Kidney glomerular epithelial cell (primary cell): ENCODE measurements at places on chromosomes 6 and 20.

DNA sequence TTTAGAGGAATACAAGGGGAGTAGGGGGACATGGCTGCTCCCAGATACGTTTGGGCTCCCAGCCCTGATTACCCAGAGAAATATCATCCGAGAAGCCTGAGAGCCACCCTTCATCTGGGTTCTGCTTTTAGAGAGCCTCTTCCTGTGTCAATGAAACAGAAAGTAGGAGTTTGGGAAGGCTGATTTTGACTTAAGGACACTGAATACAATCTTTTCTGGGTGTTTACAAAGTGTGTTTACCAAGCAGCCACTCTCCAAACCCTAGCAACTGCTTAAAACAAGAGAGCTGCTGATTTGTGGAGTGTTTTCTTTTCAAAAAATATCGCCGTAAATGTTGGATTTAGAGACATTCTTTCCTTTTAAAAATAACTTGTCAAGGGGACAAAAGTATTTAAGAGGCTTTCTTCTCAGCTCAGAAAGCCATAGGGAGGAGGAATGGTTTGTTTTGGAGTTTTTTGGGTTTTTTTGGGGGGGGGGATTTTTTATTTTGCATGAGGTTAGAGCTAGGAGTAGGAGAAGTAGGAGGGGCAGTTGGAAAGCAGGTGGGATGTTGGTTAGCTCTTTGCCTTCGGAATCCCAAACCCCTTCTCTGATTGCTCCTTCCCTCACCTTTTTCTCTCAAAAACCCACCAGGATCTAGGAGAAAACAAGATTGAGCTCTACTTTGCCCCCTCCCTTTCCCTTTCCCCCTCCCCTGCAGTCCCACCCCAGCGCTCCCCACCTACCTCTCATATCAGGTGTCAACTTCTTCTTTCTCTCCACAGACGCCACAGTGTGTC lies 12.4 kb downstream of the MAFB start:
- no peak for DNase-seq

DNA sequence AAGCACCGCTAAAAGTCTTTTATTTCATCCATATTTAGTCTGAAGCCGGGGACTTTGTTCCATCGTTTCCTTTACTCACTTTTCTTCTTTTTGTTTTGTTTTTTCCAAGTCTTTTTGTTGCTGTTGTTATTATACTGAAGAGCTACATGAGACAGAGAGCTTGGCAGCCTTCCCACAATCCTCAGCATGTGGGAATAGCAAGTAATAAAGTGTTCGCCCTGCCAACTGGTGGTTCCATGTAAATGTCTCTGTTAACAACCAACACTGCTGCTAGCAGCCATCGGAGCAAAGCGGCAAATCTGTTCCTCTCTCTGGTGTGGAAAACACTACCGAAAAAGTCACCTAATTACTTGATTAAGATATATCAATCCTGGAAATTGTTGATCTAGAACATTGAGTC lies 437.8 kb upstream of the ID4 start:
- DNase-seq: no peak

DNA sequence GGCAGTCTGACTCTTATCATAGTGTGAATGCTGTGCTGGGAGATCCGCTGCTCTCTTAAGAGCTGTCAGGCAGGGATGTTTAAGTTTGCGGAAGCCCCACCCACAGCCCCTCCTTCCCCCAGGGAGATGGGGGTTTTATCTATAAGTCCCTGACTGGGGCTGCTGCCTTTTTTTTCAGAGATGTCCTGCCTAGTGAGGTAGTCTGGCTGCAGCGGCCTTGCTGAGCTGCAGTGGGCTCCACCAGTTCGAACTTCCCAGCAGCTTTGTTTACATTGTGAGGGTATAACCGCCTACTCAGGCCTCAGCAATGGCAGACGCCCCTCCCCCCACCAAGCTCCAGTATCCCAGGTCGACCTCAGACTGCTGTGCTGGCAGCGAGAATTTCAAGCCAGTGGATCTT lies 75.7 kb upstream of the UST start:
- DNase-seq: no peak

DNA sequence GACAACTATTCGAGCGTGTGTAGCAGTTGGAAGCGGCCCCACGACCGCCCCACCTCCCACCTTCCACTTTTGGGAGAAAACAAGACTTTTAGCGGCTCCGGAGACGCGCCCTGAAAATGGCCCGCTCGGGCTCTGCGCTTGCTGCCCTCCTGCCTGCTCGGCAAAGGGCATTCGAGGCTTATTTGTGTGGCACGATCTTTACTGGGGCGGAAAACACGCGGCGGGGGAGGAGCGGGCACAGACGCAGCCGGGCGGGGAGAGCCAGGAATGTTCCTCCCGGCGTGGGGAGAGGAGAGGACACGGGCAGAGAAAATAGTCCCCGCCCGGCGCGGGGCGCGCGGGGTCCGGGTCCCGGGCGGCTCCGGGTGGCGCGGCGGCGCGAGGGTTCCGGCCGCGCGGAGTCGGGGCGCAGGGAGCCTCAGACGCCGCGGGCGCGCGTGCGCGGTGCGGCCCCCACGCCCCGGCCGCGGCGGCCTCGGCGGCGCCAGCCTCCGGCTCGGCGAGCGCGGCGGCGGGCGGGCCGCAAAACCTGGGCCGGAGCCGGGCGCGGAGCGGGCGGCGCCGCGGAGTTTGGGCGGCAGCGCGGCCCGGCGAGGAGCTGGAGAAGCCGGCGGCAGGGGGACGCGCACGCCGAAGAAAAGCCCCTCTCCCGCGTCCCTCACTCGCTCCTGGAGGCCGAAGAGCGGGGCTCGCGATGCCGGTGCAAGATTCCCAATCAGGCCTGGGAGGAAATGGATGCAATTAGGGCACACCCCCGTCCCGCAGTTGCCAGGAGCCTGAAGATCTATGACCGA lies 90.0 kb upstream of the ARID1B start:
- DNase-seq: peak; percentile 86

GRCh38 chr20:57433657-57434389 lies 42.6 kb downstream of the RBM38 start:
- DNase-seq: no peak

GRCh38 chr20:62624325-62624690 lies 18.0 kb upstream of the SLCO4A1 start:
- no peak for DNase-seq

GRCh38 chr20:58706975-58707681 lies 14.5 kb downstream of the NPEPL1 start:
- no peak for DNase-seq

DNA sequence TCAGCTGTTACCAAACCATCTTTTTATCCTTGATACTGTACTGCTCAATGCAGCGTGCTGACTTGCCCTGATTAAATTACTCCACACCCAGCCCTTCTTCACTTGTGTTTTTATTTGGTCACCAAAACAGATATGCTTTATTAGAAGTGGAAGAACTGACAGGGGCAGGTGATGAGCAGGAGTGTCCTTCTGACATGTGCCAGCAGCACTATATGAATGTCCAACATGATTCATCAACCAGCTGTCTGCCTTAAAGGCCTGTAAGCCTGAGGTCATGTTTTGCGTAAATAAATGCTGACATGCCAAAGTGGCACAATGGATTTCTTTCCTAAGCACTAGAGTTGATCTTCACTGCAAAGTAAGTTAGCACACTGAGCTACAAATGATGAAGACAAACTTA lies 15.4 kb downstream of the POPDC3 start:
- DNase-seq: no peak

GRCh38 chr6:37922563-37922962 lies 103.0 kb downstream of the ZFAND3 start:
- DNase-seq: no peak

DNA sequence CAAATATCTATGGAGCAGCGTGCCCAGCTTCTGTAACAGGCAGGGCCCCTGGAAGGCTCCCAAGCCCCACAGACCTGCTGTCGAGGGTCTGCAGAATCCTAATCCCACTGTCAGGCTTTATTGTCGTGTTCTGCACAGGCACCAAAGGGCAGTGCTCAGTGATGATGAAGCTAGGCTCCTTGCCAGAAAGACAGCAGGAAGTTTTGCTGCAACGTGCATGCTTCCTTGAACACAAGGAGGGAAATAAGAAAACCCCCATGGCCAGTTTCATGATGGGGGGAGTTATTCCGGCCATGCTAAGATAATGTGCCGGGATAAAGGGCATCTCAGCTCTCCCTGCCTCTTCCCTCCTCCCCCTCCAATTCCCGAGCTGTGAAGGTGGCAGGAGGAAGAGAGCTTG lies 109.4 kb upstream of the KCNG1 start:
- no peak for DNase-seq

GRCh38 chr6:38797391-38797790 lies 82.3 kb downstream of the DNAH8 start:
- DNase-seq: peak; percentile 47

DNA sequence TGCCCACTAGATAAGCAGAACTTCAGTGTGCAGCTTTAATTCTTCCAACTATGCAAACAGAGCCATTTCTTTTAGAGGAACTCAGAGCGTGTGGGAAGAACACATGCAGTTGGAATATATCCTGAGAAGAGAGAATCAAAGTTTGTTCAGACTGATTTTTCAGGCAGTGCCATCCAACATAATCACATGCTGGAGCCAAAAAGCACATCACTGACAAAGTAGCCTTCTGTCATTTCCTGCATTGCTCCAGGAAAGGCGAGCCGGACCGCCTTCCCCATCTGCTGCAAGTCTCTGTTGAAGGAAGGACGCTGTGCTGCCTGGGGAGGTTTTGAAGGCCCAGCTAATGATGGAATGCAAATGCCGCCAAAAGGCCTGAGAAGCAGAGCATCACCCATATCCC lies 98.4 kb downstream of the DOK5 start:
- DNase-seq: no peak

DNA sequence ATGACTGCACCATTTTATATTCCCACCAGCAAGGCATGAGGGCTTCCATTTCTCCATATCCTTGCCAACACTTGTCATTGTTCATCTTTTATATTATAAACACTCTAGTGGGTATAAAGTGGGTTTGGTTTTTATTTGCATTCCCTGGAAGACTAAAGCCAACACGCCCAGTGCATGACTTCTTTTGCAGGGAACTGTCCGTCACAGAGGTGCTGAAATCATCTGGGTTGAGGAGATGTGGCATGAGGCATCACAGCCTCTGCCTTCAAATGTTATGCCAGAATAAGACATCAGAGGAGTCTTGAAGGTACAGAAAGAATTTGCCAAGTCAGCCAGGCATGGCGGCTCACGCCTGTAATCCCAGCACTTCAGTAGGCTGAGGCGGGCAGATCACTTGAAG lies 29.9 kb upstream of the FAM210B start:
- peak; percentile 7 for DNase-seq

DNA sequence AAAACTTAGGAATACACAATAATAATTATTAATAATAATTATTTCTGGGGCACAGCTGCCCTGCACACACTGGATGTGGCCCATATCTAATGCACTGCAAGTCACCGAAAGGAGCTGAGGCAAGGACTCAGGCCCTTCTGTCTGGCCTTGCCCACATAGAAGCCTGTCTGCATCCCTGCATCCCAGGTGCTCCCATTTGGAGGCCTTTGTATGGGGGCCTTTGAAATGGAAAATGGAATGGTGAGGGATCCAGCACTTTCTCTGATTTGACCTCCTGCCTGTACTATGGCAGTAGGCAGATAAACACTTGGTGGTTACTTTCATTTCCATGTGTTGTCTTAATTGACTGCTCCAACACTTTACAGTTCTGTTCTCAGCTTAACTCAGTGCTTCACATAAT lies 75.7 kb upstream of the PTCHD4 start:
- DNase-seq: no peak

GRCh38 chr6:82872185-82872584 lies 193.5 kb downstream of the UBE3D start:
- peak; percentile 47 for DNase-seq

- DNase-seq: no peak
These were observed 46.3 kb downstream of the HIVEP1 start for GRCh38 chr6:12058172-12058961.

DNA sequence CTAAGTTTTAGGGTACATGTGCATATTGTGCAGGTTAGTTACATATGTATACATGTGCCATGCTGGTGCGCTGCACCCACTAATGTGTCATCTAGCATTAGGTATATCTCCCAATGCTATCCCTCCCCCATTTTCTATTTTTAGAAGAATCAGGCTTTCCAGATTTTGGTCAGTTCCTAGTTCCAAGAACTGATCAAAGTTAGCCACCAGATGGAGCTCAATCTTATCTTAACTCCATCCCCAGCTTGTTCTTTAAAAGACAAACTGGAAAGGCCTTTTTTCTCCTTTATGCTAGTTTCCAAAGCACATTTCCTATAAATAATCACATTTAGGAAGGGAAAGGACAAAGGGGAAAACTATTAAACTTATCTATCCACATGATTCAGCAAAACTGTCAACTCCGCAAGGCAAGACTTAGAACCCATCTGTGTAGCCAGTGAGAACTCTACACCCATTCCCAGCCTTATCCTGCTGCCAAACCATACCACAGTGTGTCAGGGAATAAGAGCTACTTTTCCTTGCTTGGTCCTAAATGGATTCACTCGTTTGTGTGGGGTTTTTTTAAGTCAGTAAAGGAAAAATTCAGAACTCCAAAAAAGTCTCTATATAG lies 22.8 kb upstream of the KHDC1 start:
- peak; percentile 14 for DNase-seq

GRCh38 chr20:23227274-23227673 lies 123.3 kb upstream of the NXT1 start:
- no peak for DNase-seq
